Left ventricle myocardium inferior (tissue), 1 donor: ENCODE measurements at places on chromosomes 5 and 9. TPM values are rescaled to one million over a fixed set of nuclear protein-coding genes. Genes with fewer than 3 reads are reported as not detected.

GRCh38 chr9:127981559-127982121, 851 bp upstream of the EEIG1 start:
- DNase-seq = no peak

CDX1 gene
- total RNA-seq = not detected

RNF14 gene
- 120 TPM for total RNA-seq

DNA sequence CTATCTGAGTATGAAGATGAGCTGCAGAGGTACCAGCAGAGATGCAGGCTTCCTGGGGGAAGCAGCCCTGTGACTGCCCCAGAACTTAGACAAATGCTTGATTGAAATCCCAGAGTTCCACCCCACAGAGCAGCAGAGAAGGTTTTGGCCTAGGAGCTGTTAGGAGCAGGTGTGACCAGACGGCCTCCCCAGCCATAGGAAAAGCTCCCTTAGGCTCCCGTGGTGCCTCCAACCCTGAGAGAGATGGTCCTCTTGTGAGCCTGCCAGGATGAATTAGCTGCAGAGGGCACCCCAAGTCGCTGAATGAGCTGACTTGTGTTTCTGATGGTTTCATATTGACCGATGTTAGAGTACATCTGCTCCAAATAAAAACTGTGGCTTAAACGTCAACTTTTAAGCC, 22.1 kb downstream of the NTRK2 start:
- no peak for DNase-seq

GRCh38 chr5:154676508-154676907, 78.7 kb upstream of the LARP1 start:
- DNase-seq = no peak

DNA sequence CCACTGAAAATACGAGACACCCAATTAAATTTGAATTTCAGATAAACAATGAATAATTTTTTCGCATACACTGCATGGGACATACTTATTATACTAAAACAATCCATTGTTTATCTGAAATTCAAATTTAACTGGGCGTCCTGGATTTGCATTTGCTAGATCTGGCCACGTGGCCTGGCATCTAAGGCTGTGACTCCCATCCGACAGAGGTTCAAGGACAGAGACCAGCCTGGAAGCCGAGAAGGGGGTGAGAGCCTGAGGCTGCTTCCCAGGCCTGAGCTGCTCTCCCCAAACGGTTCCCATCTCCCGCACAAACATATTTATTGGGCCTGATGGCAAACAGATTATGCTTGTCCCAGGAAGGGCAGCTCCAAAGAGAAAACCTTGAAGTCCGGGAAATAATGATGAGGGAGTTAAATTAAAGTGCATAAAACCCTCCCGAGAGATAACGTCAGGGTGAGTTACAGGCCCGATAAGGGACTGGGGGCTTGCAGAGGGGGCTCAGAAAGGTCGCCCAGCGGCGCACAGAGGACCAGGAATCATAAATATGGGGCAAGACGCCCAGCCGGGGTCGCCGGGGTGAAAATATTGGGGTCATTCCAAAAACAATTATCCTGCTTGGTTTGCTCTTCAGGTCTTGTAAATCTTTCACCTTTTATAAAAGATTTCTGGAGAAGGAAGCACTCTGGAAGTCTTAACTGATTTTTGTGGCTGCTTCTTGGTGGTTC, 163.7 kb downstream of the GAPVD1 start:
- no peak for DNase-seq

DNA sequence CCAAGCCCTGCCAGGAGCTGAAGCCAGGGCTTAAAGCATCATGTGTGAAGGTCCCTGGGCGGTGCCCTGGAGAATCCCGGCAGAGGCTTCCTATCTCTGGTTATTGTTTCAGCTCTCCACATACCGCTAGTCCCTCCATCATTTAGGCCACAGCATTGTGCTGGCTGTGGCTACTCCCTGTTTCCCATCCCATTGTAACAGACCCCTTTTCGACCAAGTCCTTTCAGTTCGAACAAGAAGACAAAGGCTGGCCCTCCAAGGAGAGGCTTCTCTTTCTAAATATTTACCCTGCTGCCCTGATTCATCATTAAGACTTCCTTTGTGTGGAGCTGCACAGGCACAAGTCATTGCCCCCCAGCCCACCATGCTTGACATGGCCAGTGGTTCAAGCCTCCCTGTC, 41.6 kb downstream of the NEUROG1 start:
- DNase-seq = no peak

DNA sequence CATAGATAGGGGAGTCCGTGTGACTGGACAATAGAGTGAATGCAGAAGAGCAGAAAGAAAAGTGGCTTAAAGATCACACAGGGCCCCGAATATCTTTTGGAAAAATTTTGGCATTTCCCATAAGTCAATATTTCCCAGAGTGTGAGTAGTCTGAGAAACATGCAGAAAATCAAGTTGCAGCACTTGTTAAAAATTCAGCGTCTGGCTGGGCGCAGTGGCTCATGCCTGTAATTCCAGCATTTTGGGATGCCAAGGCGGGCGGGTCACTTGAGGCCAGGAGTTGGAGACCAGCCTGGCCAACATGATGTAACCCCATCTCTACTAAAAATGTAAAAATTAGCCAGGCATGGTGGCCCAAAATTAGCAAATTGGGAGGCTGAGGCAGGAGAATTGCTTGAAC, 227.0 kb downstream of the DRD1 start:
- DNase-seq = no peak

HRCT1 gene
- total RNA-seq = 6.2 TPM

DNA sequence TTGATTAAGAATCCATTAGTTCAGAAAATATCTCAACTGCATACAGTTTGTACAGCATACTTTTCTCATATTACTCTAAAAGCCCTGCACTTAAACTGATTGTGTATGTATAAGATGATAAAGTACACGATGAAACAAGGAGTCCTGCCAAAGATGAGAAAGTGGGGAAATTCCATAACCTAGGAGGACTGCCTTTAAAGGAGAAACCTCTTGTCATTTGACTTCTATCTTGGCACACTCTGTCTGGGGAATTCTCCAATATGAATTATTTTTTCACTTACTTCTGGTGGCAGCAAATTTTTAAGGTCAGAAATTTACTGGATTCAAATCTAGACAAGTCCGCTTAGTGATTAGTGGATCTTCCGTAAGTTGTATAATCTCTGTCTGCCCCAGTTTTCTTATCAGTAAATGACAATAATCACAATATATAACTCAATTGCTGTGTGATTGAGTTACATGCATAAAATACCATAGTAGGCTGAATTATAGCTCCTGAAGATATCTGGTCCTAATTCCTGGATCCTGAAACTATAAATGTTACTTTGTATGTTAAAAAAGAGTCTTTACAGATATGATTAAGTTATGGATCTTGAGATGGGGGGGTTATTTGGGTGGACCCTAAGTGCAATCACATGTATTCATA, 17.0 kb upstream of the ISOC1 start:
- no peak for DNase-seq

- no peak for DNase-seq
Measured at GRCh38 chr5:9502050-9502834, 43.6 kb downstream of the SEMA5A start.

DNA sequence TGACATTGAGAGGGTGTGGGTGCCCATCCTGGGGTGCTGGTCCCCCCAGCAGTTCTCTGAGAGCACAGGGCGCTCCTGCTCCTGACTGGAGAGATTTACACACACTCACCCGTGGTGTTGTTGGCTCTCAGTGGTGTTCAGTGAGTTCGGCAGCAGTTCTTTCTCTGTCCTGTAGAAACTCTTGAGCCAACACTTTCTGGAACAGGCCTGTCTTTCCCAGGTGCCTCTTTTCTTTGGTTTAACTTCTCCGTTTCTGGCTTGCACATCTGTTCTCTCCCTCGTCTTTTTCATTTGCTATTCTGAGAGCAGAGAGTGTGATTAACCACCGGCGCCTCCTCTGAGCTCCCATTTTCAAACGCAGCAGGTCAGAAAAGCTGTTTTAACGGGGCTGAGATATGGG, 284.5 kb downstream of the IRX2 start:
- DNase-seq = no peak
